Left forelimb (tissue), 1 donor: ENCODE measurements at places on chromosomes 2 and 18.

- DNase-seq, result no peak
Observed at GRCh38 chr2:196500686-196501431, 138.7 kb upstream of the CCDC150 start.

- DNase-seq, result no peak
Observed at GRCh38 chr2:15189216-15189615, 371.9 kb downstream of the NBAS start.

DNA sequence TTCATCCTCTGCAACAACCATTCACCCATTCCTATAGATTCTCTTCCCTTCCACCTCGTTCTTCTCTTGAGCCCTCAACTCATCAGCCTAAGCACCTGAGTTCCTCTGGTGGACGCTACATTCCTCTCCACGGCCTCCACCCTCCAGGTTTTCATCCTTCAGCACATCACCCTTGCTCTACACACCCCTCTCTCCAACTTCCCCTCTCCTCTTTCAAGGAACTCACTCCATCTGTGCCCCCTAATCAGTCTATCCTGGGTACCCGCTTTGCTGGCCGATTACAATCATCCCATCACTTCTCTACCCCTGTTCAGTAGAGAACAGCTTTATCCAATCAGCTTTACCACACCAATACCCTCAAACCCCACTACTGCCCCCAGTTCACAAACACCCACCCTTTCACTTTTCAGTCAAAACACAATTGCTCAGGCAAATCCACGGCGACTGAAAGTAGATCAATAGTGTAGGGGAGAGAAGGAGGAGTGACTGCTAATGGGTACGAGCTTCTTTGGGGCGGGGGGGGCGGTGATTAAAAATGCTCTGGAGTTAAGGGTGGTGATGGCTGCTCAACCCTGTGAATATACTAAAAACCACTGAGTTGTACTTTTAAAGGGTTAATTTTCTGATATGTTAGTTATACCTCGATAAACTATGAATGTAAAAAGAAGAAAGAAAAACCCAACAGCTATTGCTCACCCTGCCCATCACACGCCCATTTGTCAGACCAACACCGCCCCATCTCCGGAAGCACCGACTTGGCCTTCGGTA, 857 bp downstream of the DYM start:
- no peak for DNase-seq

DNA sequence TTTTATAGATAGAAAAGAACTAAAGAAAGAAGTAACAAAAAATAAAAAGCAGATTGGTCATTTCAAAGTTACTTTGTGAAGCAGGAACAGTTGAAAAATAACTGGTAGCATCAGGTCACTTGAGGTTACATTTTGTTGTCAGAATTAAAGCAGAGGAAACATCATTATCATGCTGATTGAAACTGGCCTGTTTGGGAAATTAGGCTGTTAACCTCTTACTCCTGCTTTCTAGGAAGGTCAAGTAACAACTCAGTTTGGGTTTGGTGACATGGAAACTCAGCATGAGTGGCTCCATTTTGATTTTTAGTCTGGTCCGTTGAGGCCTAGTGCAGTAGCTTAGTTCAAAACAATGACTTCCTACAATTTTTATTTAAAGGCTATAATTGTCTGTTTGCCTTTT, 1383.5 kb downstream of the DPP10 start:
- no peak for DNase-seq

GRCh38 chr2:205800773-205801172, 118.5 kb downstream of the NRP2 start:
- DNase-seq, result no peak

GRCh38 chr2:231920795-231921194, 5.4 kb downstream of the NPPC start:
- no peak for DNase-seq
